Frontal cortex (tissue), 4 donors: ENCODE measurements at places on chromosomes 5 and 9. TPM values are rescaled to one million over a fixed set of nuclear protein-coding genes. Genes with fewer than 3 reads are reported as not detected.

Gene PCDHA7
- total RNA-seq = 15.5 TPM

Gene TGFBI
- 4.9 TPM for total RNA-seq

Gene FCN1
- total RNA-seq = 0.82 TPM

Gene JAKMIP2
- 56.3 TPM for total RNA-seq

Gene SLC6A3
- total RNA-seq = not detected

Gene FPGS
- total RNA-seq = 18.3 TPM

Gene GPR21
- 28.9 TPM for total RNA-seq

DNA sequence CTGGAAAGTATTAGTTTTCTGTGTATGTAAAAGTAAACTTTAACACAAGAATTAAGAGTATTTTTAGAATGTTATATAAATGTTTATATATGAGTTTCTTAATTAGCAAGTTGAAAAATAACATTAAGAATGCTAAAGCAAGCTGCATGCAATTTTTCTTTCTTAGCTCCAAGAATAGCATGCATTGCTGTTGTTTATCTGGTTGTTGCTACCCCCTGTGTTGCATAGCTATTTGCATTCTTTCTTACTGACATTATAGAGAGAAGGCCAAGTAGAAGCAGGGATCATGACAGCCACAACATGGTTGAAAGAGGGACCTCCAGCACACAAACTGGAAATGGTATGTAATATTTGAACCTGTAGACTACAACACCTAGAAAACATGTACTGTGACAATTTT lies 94.8 kb downstream of the ERCC6L2 start:
- no peak for DNase-seq

DNA sequence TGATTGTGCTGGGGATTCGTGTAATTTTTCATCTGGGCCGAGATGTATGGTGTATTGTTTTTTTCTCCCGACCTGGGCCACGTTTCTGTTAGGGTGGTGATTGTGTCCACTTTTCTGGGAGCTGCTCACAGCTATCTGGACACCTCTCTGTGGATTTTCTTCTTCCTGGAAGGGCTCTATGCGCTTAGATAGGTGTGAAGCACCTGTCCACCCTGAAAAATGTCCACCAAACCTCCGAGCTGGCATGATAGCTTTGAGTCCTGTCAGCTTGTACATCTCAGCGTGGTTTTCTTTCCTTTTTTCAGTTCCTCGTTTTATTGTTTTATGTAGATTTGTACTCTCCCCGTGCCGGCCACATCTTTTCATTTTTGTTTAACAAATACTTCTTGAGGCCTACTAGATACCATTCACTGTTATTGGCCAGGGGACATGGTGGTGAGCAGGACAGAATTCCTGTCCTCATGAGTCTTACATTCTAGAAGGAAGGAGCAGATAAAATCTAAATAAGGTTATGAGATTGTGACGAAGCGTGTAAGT lies 1.1 kb downstream of the UGCG start:
- DNase-seq = no peak

DNA sequence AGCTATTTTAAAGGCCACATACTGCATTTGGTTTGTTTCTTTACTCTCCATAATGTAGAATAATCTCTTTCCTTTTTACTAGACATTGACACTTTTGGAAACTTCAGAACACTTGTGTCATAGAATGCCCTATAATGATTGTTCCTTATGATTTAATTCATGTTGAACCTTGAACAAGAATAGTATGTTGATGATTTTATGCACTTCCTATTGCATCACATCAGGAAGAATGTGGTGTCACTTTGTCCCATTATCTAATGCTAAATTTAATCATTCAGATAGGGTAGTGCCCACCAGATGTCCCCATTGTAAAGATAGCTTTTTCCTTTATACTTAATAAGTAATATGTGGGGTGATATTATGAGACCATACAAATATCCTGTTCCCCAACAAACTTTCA lies 19.4 kb upstream of the DEPDC1B start:
- no peak for DNase-seq

DNA sequence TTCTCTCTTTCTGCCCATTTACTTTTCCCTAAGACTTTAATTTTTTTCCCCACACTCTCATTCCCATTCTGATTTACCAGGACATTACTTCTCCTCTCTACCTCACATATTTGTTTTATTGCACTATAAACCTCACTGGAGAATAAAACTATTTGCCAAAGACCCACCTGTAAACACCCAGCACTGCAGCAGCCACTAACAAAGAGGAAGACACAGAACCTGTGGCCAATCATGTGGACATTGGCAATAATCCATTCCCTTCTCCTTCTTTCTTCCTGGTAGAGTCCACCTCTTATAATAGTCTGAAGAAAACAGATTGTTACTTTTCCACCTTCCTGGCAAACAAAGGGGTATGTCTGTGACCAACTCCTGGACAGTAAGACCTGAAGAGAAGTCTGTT lies 8.3 kb upstream of the THBS4 start:
- no peak for DNase-seq

DNA sequence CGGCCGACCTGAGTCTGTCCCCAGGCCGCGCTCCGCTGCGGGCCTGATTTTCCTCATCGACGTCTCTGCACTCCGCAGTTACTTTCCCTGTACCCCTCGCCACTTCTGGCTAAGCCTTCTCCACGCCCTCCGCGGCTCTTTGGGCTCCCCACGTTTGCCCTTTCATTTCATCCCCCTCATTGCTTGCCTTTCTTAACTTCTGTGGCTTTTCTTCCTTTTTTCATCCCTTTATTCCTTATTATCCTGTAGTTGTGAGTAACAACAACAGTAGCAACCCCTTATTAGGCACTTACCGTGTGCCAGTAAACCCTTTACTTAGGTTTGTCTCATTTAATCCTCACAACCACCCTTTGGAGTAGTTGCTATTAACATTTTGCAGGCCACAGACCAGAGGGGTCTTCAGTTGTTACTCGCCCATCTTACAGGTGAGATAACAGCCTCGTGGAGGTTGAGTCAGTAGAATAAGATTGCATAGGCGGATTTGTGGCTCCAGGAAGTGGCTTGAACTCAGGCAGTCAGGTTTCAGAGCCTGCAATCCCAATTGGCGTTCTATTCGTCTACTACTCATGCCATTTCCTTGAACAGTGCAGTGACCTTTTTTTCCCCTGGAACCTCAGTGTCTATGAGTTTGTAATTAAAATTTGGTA lies 724 bp downstream of the TCERG1 start:
- DNase-seq = no peak

DNA sequence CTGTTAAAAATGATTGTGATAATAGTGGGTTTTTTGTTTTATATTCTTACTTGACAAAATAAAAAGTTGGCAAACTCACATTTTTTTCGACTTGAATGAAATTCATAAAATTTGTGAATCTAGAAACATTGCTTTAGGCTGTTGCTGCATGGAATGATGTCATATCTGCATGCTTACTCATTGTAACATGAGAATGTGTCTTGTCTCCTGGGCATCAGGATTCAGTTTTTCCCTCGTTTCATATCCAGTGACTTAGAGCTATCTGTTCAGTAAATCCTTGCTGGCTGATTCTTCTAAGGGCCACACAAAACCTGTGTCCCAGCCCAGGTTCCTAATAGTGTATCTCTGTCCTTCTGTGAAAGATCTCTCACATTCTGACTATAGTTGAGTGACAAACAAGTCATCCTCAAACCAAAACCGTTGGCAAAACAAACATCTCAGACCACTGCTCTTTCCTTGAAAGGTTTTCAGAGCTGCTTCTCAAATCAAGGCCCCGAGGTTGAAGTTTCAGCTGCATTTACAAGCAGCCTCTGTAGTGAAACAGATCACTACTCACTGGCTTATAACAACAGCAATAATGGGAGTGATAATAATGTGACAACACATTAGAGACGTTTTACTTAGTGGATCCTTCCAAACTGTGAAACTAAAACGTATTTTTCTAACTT lies 95.0 kb downstream of the NPR3 start:
- no peak for DNase-seq

DNA sequence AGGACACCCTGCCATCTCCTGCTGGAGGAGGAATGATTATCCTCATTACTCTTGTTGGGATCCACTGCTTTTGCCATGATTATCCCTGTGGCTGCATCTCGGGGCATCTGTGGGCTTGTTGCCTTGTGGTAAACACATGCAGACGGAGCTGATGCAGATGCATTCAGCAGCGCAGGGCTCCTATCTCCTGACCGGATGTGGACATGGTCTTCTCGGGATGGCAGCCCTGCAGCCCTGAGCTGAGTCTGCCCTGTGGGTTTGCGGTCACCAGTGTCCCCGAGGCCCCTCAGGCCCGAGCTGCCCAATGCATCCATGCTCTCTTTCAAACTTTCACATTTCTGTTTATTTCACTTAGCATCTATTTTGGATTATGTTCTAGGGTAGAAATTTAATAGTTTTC lies 250.4 kb upstream of the IRX1 start:
- no peak for DNase-seq

- DNase-seq = no peak
Measured at GRCh38 chr9:78982849-78983248, 588.9 kb upstream of the TLE4 start.

DNA sequence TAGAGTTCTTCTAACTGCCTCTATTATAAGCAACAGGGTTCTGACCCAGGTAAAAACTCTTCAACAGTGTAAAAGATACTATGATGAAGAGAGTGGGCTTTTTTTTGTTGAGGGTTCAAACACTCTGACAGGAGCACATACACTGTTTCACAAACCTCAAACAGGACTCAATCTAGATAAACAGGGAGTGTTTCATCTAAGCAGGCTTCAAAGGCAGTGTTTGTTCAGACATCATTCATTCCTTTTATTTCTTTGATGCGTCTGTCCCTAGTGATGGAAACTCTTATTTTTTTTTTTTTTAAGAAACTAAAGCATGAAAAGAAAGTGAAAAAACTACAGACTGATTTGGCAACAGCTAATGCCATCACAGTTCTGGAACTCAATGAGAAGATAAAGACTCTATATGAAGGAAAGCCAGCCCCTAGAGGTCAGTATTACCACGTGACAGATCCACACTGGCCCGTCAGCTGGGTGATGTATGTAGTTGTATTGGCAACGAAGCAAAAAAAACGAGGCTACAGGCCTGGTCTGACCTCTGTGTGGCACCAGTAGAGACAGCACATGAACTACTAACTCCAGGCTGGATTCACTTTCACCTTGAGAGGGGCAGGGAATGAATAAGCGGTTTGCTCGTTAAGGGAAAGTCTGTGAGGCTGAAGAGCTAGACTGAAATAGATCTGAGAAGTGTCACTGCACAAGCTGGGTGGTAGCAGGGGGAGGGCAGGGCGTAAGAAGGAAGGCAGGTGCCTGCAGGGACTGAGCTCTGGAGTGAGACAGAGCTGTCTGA lies 172.2 kb downstream of the CCDC192 start:
- DNase-seq = no peak

GRCh38 chr9:124869986-124870560 lies 8.1 kb downstream of the ARPC5L start:
- DNase-seq = no peak

DNA sequence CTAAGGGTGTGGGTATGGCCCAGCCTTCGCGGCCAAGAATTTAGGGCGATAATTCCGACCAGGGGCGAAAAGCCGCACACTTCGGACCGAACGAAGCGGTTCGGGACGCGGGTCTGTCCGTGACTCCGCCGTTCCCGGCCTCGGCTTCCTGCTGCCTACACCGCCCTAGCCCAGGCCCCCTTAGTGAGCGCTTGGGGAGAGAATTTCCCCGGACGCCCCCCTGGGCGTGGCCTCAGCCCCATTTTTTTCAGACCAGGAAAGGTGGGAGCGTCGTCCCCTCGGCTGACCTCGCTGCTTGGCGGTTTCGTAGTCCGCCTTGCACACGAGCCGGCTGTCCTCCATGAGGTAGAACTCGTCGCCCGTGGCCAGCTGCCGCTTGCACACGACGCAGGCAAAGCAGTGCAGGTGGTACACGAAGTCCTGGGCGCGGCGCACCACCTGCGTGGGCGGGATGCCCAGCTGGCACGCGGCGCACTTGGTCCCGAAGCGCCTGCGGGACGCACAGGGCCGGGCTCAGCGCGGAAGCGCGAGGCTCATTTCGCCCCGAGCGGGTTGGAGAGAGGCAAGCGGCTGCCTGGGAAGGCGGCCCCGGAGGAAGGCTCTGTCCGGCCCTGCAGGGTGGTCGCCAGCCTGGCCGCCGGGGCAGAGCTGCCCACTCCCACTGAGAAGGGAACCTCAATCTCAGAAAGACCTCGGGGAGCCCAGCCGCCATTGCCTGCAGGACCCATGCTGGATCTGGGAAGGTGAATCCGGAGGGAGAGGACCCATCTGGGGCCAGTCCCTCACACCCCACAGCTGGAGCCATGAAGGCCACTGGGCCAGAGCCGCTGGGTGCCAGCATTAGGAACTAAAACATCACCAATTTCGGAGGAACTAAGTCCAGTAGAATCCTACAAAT lies 5.3 kb downstream of the LHX3 start:
- no peak for DNase-seq

DNA sequence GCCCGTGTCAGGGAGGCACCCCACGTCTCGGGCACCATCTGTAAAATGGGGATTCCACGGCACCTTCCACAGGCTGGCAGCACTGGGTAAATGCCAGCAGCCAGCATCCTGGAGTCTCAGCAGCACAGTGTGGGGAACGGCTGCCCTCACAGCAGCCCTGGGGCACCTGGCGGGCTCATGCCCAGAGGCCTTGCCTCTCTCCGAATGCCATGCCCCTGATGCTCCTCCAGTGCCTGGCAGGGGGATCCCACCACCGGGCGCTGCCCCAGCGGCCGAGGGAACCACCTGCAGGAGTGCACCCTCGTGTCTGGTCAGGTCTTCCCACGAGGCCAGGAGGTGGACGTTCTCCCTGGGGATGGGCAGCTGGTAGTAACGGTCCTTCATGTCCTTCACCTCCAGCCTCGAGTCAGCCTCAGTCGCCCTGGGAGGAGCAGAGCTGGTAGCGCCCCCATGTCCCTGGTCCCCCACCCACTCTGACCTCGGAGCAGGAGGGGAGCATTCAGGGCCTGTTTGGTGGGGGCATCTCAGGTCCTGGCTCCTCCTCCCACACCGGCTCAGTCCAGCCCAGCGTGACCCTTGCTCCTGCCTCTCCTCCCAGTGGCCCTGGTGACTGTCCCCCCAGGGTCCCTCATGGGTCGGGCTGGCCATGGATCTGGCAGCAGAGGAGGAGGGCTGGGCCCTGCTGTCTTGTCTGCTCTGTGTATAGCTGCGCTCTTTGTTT lies 49.9 kb upstream of the NRARP start:
- no peak for DNase-seq

DNA sequence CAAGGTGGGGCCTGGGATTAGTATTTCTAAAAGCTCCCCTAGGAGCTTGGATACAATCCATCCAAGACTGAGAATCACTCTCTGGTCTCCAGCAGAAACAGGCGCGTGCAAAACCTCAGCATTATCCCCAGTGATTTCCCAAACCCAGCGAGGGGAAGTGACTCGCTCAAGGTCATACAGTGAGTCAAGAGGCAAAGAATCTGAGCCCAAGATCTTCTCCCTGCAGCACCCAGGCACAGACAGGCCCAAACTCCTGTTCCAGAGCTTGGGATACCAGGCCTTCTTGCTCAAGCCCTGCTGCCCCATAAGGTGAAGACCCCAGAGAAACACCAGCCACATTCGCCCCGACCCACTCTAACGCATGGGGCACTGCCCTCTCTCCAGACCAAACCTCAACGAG lies 33.2 kb downstream of the SHB start:
- DNase-seq = no peak

GRCh38 chr9:83649080-83649479 lies 26.1 kb downstream of the IDNK start:
- DNase-seq = peak; percentile 56
